Activated CD8-positive, alpha-beta memory T cell treated with anti-CD3 and anti-CD28 coated beads, Interleukin-2, amount 50 U/mL, for 4 hours (primary cell): ENCODE measurements at places on chromosomes 2 and 18.

DNA sequence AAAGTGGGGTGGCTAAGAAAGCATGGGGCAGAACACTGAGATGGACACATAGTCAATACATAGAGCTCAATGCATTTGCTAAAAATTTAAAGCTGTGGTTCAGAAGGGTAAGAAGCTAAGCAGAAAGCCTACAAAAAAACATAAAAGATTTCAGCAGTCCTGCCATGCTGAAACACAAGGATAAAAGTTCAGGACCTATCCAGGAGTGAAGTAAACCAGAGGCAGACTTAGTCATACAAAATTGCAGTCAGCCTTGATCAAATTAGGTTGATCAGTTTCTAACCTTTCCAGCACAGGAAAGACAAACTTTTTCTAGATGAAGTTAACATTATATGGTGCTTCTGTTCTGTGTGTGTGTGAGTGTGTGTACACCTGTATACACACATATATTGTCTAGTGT, 120.8 kb upstream of the RBMS1 start:
- DNase-seq = no peak

DNA sequence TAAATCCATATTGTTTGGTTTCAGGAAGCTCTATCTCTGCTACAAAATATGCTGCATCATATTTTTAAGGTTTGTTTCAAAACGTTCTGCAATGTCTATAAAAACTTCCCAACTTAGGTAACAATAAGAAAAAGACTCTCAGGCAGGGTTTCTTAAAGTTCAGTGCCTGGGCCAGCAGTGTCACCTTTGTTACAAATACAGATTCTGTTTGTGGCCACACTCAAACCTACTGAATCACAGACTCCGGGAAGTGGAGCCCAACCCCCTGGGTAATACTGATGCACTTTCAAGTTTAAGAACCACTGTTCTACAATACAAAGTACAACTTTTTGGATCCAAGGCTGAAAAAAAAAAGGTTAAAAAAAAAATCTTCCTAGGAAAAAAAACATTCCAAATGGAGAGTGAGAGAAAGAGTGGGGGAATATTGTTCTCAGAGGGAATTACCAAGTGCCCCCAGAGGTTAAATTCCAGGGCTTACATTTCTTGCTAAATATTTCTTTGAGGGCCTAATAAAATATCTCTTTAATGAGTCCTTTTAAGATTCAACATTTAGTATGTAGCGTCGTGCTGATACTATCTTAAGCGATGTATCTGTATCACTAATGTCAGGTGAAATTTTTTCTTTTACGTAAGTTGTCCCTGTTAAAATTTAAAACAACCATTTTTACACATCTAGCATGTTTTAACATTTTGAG, 476.7 kb downstream of the TXNL1 start:
- DNase-seq = no peak

- DNase-seq = no peak
Observed at GRCh38 chr18:63823516-63824219, 48.5 kb downstream of the SERPINB7 start.

- no peak for DNase-seq
Observed at GRCh38 chr2:173713904-173714555, 251.1 kb downstream of the SP3 start.

GRCh38 chr18:27749194-27749593, 427.7 kb downstream of the CDH2 start:
- DNase-seq = no peak

DNA sequence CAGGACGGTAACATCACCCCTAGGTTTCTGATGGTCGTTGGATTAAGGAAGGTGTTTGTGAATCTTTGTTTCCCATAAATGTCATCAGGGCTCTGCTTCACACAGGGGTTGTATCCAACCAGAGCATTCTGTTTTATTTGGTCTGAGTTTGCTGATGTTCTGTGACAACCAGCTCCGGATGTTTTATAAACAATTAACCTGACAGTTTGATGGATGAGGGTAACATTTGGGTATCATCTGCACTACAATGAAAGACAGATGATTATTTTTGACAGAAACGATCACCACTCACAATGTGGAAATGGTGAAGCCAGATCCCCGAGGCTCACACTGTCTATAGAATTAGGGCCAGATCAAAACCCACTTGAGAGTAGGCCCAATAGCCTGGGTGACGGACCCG, 107.1 kb downstream of the CDC42EP3 start:
- DNase-seq = no peak

DNA sequence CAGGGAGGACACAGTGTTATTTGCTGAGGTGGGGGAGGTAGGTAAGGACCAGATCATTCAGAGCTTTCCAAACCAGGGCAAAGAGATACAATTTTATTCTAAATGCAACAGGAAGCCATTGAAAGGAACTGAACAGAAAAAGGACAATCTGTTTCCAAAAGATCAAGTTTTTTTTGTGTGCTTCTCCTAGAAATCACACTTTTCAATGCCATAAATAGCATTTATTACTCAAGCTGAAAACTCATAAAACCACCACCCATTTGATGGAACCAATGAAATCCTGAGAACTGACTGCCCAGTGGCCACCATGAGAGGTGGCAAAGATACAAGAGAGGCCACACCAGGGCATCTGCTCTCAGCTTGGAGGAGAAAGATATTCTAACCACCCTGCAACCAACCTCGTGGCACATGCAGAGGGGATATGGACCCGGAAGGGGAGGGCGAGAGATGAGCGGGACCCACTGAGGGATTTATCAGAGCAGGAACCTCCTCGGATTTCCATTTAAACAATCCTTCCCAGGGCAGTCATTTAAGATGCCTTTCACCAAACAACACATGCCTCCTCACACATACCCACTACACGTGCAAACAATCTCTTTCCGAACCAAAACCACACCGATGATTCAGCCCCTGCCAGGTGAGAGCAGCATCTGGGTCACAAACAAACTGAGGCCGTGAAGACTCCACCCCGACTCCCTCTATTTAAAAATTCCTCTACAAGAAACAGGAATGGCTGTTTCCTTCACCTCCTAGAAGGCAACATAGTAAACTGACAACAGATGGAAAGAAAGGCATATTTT, 8.8 kb downstream of the CYB5A start:
- peak; percentile 41 for DNase-seq

DNA sequence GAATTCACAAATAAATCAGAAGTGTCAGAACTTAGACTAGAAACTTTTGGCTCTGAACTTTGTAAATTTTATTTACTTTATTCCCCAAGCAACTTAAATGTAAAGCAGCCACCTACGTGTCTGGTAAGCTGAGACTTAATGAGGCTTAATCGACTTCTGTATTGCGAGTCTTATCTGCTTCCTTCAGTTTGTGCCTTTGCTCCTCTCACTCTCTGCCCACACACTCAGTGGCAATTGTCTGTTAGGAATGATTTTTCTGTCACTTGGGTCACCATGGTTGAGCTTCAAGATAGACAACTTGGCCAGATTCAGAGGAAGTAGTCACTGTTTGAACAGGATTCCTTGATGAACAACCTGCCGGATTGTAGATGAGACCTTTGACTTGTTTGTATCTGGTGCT, 691.4 kb upstream of the FSHR start:
- no peak for DNase-seq

DNA sequence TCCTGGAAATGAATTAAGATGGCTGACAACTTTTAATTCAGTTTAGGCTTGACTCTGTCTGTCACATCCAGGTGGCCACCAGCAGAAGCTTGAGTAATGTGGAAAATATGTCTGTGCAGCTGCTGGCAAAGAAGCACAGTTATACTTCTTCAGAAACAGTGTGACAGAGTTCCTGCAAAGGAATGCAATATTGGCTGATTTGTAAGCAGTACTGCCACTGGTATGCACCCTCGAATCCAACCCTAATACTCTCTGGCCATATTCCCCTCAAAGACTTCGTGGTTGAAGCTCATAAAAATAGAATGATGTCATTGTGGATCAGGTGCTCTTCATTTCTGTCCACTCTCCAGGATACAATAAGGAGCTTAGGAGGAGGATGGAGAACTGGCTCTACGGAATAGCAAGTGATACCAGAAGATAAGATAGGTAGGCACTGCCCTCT, 86.2 kb downstream of the METTL8 start:
- no peak for DNase-seq

DNA sequence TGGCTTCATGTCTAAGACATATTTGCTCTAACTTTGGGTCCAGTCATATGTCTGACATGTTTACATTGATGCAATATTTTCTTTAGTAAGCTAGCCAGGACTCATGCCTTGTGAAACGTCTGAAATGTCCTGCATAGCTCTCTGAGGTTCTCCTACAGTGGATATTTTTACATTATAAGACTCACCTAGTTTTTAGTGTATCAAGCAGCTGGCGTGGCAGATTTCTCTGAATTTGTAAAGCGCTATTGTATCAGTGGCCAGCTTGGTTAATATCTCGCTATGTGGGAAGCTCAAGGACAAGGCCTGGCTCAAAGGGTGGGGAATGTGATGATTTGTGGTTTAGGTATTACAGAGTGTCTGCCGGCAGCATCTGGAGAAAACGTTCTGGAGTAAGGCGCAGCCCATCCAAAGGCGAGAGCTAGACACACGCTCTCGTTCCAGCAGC, 164.3 kb downstream of the LTBP1 start:
- DNase-seq = no peak

- no peak for DNase-seq
Observed at GRCh38 chr2:43885132-43885632, 46.4 kb downstream of the ABCG8 start.

DNA sequence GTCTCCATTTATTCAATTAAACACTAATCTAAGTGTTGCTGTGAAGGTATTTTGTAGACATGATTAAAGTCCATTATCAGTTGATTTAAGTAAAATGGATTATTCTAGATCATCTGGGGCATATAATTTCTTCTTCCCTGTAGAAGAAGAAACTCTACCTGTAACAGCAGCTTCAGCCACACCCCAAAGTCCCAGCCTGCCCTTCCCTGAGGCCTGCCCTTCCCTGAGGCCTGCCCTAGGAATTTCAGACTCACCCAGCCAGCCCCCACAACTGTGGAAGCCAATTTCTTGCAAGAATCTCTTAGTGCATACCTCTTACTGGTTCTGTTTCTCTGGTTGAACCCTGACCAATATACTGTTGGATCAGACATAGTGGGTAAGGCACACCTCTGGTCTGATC, 13.4 kb upstream of the LAPTM4A start:
- no peak for DNase-seq

DNA sequence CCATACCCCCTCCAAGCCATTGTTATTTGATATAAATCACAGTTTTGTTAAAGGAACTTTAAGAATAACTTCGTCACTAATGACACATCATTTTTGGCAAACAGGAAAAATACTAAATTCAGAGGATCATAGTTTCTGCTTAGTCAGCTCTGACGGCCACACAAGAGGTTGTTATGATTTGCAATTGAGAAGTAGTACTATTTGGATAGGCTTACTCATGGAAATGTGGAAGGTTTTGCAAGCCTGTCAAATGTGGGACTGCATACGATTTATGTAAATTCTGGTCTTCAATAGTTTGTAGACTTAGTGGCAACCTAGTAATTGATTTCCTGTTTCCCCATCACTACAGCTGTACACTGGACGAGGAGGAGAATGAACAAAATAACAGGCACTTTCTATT, 108.1 kb downstream of the ARHGEF33 start:
- DNase-seq = no peak

DNA sequence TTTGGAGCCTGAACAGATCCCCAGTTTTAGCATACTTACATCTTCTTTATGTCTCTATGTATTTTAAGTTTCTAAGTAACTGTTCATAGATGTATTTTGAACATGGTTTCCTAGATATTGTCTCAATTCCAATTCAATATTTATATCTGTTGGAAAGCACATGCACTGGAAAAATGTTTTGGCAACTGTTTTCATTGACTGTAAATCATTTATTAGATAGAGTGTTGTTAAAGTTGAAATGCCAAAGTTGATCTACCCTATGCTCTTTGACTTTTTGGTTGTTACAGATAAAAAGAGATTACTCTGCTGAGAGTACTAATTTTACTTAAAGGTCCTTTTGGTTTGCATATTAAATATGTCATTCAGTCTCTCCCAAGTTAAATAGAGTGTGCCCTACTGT, 345.0 kb upstream of the NRP2 start:
- DNase-seq = no peak

DNA sequence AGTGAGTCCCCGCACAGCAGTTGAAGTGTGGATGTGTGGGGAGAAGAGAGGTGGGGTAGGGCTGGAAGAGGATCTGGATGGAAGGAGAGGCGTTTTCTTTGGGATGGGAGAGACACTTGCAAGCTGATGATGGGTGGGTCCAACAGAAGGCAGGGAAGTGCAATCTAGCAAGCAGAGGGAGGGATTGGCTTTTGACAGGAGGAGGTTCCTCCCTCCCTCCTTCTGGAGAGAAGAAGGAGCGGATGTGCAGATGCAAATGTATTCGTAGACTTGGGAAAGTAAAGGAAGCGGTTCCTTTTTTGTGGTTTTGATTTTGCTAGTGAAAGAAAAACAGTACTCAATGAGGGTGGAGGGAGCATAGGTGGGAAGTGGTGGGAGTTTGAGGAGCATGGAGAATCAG, 48.9 kb downstream of the LAMA3 start:
- no peak for DNase-seq

- DNase-seq = no peak
Observed at GRCh38 chr2:61229936-61230335, 67.9 kb downstream of the C2orf74 start.

DNA sequence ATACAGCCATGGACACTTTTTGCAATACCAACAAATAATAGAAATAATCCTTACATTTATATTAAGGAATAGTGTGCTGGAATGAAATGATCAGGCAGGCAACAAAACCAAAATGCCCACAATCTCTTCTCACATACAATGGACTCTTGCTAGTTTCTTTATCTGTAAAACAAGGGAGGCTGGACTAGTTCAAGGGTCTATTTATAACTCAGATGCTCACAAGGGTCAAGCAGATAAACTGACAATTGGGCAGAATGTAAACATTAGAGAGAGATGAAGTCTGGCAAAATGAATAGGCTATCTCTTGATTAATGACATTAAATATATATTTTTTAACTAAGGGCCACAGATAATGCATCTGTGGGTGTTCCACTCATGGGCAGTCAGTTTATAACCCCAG, 11.4 kb downstream of the PPIL3 start:
- DNase-seq = no peak

DNA sequence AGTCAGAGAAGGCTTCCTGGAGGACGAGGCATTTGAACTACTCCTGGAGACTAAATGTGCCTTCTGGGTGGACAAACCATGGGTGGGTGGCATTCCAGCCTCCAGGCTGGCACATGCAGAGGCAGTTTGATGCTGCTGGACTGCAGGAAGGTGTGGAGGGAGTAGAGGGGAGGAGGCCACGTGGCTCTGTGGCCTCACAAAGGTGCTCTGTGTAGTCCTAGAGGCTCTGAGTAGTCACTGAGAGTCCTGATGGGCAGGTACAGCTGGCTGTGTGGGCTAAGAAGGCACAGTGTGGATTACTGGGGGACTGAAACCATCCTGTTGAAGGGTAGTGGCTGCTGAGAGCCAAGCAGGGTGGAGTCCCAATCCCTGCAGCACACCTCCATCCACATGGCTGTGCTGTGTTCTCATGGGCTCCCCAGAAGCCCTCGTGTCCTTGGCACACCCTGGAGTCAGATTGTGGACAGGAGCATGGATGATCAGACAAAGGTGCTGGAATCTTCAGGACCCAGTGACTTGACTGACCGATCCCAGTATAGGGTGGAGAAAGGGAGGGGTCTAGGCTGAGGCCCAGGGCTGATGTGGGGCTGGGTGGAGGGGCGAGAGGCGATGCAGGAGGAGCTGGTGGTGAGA, 87.4 kb upstream of the HS6ST1 start:
- no peak for DNase-seq

GRCh38 chr2:131425231-131425941, 50.5 kb upstream of the TUBA3D start:
- no peak for DNase-seq
